ENCODE measurements at places on chromosomes 12 and 14. TPM values are rescaled to one million over a fixed set of nuclear protein-coding genes. Genes with fewer than 3 reads are reported as not detected.

- H3K4me1 ChIP-seq: peaks cover 47% of the 10 kb centered on the region
- peak overlapping the region; percentile 100 for H3K27ac ChIP-seq
- no peaks in the 10 kb centered on the region for H3K36me3 ChIP-seq
- DNase-seq: peak; percentile 83
Measured at GRCh38 chr12:53223389-53224060, 8.5 kb downstream of the RARG start.

DNA sequence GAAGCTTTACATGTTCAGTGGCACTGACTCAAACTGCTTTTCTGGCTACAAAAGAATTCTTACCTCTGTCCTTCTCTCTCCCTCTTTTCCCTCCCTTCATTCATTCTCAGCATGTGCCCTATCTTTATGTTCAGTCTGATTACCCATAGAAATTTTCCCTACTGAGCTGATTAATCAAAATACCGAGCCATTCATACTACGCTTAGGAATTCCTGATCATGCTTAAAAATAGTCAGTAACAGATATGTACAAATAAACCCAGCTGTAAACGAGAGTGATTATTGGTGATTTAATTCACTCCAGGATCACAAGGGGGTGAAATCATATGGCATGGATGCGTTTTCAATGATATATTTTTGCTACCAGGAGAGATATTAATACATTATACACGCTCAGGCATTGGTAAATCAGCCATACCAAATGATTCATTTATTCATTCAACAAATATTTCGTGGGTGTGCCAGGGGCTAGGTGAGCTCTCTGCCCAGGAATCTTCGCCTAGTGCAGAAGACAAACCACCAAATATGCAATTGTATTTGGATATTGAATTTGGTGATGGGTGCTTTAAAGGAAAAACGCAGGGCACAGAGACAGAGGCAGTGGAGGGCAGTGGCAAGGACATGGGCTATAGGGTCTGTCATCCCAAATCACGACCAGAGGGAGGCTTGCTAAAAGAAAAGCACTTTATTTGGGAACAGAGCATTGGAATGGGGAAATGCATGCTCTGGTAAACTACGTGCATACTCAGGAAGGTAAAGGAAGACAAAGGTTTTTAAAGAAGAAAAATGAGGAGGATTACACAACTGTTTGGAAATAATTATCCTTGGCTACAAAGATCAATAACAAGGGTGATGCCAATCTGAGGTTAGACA, 13.9 kb upstream of the VRK1 start:
- no peaks in the 10 kb centered on the region for H3K4me1 ChIP-seq
- no peak for DNase-seq
- no peak overlapping the region for H3K4me3 ChIP-seq
- no peaks in the 10 kb centered on the region for H3K27me3 ChIP-seq

- no peaks in the 10 kb centered on the region for H3K4me1 ChIP-seq
- H3K36me3 ChIP-seq: no peaks in the 10 kb centered on the region
- DNase-seq: no peak
- no peak overlapping the region for H3K27ac ChIP-seq
- H3K27me3 ChIP-seq: no peaks in the 10 kb centered on the region
Measured at GRCh38 chr12:44117337-44117736, 281.5 kb downstream of the TMEM117 start.

- no peak overlapping the region for H3K4me3 ChIP-seq
- DNase-seq: no peak
- no peaks in the 10 kb centered on the region for H3K27me3 ChIP-seq
- H3K36me3 ChIP-seq: no peaks in the 10 kb centered on the region
Measured at GRCh38 chr14:28830115-28830534, 63.5 kb downstream of the FOXG1 start.

The AVPR1A gene
- total RNA-seq: 2.9 TPM

- no peak overlapping the region for H3K4me3 ChIP-seq
- no peak overlapping the region for H3K27ac ChIP-seq
- no peaks in the 10 kb centered on the region for H3K27me3 ChIP-seq
- no peaks in the 10 kb centered on the region for H3K36me3 ChIP-seq
- no peaks in the 10 kb centered on the region for H3K4me1 ChIP-seq
- DNase-seq: no peak
Measured at GRCh38 chr14:38705220-38705619, 397.8 kb downstream of the SEC23A start.

- DNase-seq: peak; percentile 95
- peak overlapping the region; percentile 43 for H3K4me3 ChIP-seq
- peaks cover 5% of the 10 kb centered on the region for H3K4me1 ChIP-seq
- no peaks in the 10 kb centered on the region for H3K36me3 ChIP-seq
- no peaks in the 10 kb centered on the region for H3K27me3 ChIP-seq
Measured at GRCh38 chr12:124786061-124786964, 77.4 kb downstream of the SCARB1 start.

DNA sequence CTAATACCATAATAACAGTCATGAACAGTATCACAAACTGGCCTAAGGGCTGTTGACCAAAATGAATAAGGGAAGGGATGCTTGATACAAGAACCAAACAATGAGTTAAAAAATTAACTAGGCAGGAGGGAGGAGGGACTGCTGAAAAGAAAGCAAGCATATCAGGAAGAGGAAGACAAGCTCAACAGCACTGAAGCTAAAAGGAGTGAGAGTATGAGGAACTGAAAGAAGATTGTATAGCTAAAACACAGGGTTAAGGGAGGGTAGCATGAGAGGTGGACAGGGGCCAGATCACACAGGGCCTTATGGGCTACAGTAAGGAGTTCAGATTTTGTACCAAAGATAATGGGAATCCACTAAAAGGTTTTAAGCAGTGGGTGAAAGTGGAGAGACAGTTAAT, 34.1 kb downstream of the ITGA7 start:
- H3K4me1 ChIP-seq: no peaks in the 10 kb centered on the region
- peak; percentile 36 for DNase-seq
- no peaks in the 10 kb centered on the region for H3K27me3 ChIP-seq
- no peaks in the 10 kb centered on the region for H3K36me3 ChIP-seq
- no peak overlapping the region for H3K27ac ChIP-seq

GRCh38 chr14:76653875-76654572, 107.2 kb upstream of the VASH1 start:
- no peak overlapping the region for H3K4me3 ChIP-seq
- H3K4me1 ChIP-seq: no peaks in the 10 kb centered on the region
- H3K27ac ChIP-seq: no peak overlapping the region
- DNase-seq: no peak

The KRT5 gene
- total RNA-seq: not detected

The RPL10L gene
- total RNA-seq: not detected

All from sigmoid colon (tissue), 7 donors.